G401 (cell line): ENCODE measurements at places on chromosomes 1 and 21.
A peak's percentile ranks its signal among the peaks of the same experiment; 100 is the strongest.

GRCh38 chr1:30185313-30185712 is 538.1 kb downstream of the MATN1 start:
- no peak for DNase-seq

DNA sequence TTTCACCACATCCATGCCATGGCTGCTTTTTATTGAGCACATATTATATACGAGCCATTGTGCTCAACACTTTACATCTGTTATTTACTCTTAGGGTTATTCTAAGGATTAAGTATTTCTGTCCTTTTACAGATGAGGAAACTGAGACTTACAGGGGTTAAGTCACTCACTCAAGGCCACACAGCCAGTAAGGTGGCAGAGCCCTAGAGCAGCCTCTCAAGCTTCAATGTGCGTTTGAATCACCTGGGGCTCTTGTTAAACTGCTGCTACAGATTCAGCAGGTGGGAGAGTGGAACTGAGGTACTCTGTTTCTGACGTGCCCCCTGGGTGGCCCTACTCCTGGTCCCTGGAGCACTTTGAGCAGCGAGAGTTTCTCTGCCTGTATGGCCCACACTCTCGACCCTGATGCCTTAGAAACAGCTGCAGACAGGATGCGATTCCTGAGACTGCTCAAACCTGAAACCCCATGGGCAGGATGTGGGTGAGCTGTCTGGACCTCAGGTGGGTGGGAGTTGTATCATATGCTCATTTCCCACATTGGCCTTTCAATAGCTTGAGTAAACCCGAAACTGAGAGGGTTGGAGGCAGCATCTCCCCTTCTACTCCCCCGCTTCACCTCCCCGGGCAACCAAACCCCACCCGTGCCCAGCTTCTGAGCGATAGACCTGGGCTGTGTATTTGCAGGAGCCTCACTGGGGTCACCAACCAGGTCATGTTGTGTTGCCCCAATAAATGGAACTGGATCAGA is 59.3 kb downstream of the MAN1C1 start:
- no peak for DNase-seq

DNA sequence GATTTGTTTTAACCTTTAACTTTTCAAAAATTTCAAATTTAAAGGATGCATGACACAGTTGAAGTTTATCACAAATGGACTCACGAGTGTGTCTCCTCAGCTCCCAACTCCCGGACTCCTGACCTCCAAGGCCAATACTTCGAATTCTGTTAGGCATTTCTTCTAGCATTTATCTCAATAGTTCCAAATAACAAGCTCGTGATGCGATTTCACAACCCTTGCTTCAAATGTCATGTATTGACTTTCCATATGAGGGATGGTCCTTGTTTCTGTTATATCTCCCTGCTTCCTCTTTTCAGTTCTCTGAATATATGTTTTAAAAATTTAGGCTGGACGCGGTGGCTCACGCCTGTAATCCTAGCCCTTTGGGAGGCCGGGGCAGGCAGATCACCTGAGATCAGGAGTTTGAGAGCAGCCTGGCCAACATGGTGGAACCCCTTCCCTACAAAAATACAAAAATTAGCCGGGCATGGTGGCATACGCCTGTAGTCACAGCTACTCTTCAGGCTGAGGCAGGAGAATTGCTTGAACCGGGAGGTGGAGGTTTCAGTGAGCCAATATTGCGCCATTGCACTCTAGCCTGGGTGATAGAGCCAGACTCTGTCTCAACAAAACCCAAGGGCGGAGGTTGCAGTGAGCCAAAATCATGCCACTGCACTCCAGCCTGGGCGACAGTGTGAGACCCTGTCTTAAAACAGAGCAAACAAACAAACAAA is 52.0 kb upstream of the TINAGL1 start:
- DNase-seq = no peak

- DNase-seq = no peak
Measured at GRCh38 chr1:240613356-240614142, 1.6 kb upstream of the GREM2 start.

- no peak for DNase-seq
Measured at GRCh38 chr1:172607145-172607544, 51.8 kb upstream of the FASLG start.

DNA sequence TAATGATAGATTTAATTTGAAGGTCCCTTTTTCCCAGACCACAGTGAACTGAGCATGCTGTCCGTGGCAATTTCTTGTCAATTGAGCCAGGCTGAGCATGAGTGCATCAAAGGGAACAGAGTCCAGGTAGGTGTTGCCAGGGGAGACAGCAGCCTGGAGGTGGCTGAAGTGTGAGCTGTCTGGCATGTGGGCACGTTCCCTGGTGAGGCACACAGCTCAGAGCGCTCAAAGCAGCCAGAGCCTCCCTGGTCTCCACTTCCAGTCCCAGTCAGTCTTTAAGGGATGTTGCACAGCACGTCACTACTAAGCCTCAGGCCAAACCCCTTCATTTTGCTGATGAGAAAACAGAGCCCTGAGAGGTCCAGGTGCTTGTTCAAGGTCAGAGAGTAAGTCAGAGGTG is 251.4 kb downstream of the MATN1 start:
- DNase-seq = no peak

GRCh38 chr1:23588749-23589548 is 29.6 kb upstream of the ID3 start:
- DNase-seq = no peak

GRCh38 chr1:61626816-61627215 is 98.1 kb downstream of the TM2D1 start:
- DNase-seq = no peak

DNA sequence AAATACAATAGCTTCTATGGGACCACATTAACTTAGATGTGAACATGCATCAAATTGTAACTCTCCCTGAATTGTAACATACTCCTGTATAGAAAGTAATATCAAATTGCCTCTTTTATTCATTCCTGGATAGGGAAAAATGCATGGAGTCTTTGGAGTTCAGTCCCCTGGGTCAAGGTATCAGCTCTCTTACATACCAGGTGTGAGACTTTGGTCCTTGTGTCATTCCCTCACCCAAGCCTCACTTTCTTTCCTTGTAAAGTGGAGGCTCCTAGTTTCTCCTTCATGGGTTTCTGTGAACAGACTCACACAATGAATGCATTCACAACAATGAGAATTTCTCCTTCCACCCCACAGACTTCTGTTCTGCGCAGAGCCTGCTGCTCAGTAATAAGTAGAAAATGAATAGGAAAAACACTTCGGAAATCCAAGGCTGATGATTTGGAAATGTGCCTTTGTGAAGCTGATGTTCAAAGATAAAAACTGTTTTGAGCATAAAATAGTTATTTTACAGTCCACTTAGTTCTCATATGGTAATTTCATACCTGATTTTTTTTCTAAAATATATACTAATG is 185.3 kb downstream of the AK5 start:
- DNase-seq = no peak

DNA sequence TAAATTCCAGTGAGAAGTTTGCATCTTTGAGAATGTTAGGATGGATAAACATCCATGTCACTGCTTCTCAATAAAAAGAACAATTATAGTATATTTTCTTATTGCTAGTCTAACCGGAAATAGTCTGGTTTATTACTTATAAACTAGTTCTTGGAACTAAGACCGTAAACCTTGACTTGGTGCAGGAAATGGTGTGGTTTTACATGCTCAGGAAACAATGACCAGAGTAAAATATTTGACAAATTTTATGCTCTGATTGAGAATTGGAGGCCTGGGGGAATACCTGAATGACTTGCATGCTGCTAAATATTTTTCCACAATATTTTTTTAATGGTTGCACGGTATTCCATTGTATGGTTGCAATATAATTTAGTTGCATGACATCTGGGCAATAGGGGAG is 76.3 kb downstream of the XCL2 start:
- DNase-seq = no peak

DNA sequence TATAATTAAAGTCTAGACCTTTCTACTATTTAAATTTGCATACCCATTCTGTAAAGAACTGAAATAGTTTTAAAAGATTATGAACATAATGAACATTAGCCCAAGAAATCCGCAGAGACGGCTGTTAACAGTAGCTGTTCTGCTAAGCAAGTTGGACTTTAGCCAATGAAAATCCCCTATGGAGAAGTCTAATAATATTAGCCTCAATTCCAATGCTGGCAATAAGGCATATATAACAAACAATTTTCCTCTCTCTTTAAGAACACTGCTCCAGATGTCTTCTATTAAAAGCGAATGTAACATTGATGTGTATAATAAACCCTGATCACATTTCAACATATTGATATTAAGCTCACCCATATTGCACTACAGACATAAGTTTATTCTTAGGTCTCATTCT is 221.3 kb upstream of the KCTD3 start:
- no peak for DNase-seq

DNA sequence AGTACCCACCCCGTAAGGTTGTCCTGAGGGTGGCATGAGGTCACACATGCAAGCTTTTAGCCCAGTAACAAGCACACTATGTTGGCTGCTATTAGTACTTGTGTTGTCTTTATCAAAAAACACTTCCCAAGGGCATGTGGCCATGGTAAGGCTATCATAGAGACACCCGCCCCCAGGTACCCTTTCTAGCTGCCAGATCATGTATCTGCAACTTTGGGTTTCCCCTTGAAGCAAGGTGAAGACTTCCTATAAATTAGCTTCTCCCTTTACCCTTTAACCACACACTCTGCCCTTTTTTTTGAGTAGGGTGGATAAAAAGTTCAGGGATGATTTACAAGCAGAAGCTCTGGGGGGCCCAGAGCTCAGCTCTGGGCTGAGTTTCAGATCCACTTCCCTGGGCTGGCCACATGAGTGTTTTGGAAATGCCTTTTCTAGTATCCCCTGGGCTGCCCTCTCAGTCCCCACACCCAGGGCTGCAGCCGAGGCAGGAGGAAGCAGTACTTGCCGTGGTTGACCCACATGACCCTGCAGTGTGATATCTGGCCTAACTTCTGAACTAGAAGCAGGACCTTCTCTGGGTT is 2.0 kb downstream of the ZDHHC18 start:
- DNase-seq = no peak

DNA sequence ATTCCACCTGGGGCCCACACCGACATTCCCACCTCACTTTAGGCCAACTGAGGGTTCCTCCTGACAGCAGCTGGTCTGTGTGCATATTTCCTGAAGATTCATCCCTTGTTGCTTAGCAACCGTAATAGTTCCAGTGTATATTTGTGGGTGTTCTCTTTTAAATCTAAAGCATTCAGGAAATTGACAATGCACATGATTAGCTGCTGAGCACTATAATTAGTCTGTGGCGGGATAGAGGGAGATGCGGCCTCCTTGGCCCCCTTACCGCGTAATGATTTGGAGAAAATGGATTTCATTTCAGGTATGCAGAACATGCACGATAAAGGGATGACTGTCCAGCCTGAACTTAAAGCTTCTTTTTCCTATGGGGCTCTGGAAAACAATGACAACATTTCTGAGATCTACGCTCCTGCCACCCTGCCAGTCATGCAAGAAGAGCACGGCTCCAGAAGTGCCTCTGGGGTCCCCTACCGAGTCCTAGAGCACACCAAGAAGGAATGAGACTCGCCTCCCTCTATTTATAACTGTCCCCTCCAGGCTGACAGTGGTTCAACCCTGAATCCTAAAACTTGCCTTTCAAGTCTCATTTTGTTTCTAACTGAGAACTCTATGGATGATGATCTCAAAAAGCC is 33.8 kb upstream of the RCAN3 start:
- no peak for DNase-seq

GRCh38 chr1:95382000-95382786 is 148.2 kb downstream of the RWDD3 start:
- DNase-seq = no peak

DNA sequence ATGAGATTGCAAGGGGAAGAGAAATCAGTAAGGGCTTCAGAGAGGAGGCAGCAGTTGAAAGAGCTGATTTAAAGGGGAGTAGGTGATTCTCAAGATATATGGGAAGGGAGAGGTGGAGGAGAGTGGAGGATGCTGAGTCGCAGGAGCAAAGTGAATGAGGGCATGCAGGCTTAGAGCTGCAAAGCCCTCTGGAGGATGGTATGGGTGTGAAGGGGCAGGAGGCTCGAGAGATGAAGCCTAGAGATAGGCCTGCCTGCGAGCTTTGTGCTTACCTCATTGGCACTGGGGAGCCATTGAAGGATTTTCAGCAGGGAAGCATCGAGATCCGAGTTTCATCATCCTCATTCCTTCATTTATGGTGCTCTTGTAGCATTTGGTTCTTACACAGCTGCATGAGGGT is 15.8 kb upstream of the SH2D2A start:
- DNase-seq = no peak

DNA sequence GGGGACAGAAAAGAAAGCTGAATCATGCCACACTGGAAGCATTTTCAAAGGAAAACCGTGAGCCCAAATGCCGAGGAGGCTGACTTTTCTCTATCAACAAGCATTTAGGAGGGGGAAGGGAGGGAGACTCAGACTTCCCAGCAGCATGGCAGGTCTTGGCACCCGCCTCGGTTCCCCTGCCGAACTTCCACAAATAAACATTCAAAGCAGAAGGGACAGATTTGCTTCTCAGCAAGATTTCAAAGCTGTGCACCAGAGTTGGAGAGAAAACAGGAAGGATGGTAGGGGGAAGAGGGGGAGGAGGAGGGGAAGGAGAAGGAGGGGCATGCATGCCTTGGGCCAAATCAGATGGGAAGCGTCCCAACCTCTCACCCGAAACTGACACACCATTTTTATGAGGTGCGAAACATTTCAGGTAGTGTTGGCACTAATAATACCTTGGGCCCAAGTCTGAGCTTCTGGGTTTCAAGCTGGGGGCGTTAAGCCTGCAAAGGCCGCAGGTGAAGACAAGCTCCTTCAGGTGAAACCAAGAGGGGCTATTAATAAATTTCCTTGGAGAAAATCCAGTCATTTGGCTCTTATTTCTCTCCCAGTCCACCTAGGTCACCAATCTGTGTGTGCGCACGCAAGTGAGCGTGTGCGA is 26.4 kb downstream of the ABCA4 start:
- peak; percentile 99 for DNase-seq

GRCh38 chr1:44377925-44378784 is 23.1 kb upstream of the ERI3 start:
- peak; percentile 23 for DNase-seq

DNA sequence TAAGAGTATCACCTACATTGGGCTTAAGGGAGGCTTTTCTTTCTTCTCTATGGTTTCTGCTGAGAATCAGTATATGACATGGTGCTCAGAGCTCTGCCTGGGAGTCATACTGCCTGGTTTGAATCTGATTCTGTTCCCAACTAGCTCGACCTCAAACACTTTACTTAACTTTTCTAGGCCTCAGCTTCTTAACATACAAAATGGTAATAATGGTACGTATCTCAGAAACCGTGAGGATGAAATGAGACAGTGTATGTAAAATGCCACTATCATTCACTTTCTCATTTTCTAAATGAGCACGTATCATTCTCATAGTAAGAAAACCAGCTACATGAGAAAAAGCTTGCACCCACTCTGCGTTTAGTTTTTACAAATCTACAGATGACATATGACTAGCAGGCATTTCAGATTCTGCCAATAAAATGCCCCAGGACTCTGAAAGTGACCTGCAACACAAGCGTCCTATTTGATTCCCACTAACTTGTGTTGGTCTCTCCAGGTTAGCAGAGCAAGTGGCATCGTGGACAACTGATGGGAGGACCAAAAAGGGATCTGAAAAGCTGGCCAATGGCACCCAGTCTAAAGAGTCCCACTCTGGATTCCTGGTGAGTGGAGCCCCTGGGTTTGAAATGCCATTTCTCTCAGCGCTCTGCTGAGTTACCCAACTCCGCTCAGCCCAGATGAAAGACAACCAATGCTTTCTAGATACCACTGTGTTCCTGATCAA is 6.1 kb downstream of the CTNNBIP1 start:
- no peak for DNase-seq

GRCh38 chr1:49694251-49694827 is 329.4 kb downstream of the AGBL4 start:
- DNase-seq = no peak
